Activated T-helper 1 cell treated with Interleukin-2 at 50 U/mL for 16 hours (primary cell): ENCODE measurements at places on chromosomes 11 and 22.

GRCh38 chr11:90766121-90766520 is 543.3 kb upstream of the CHORDC1 start:
- no peak for DNase-seq

DNA sequence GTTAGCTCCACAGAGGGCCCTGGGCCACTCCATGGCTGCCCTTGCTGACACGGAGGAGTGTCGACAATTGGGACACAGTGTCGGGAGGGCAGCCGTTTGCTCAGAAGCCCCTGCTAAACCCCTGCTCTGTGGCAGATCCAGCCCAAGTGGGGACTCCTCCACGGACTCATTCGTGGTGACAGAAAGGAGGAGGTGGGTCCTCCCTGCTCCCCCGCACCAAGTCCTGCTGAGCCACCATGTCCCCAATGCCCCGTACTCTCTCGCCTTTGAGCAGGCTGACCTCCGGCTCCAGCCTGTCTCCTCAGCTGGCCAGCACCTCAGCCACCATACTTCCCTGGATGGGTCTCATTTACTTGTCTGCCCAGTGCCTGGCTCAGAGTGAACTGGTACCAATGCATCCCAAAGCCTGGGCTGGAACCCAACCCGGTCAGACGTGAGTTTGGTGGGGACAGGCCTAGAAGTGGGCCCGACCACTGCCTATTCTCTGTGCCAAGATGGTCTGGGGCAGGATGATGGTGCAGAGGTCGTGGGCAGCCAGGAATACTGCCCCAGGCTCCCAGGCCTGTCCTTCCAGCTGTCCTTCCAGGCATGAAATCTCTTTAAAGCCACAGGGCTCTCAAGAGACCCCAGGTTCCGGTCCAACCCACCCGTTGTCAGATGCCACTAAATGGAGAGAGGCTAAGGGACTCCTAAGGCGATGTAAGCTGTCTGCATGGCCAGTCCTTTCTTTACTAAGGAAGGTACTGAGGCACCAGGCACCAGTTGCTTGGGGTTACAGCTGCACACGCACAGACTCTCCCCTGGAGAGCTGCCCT is 4.3 kb downstream of the CBX6 start:
- DNase-seq = no peak

GRCh38 chr11:61897387-61898246 is 6.3 kb upstream of the FADS3 start:
- DNase-seq = peak; percentile 58

DNA sequence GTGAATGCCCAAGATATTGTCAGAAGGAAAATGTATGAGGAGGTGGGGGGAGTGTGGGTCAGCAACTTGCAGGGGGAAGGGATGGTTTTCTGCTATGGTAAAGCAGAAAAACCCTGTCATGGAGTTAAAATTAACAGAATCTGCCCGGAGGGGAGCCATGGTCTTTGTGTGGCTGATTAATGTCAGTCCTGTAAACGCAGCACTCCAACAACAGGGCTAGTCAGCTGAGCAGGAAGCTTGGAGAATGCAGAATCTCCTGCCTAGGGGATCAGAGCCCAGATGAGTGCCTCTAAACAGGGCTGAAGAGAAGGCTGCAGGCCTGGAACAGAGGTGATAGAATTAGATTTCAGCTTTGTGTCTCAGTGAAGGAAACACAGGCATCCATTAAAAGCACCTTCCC is 140.9 kb upstream of the MTNR1B start:
- no peak for DNase-seq

- no peak for DNase-seq
Measured at GRCh38 chr22:42797011-42797410, 60.1 kb downstream of the ARFGAP3 start.

GRCh38 chr11:83583757-83584366 is 297.7 kb upstream of the CCDC90B start:
- DNase-seq = no peak

DNA sequence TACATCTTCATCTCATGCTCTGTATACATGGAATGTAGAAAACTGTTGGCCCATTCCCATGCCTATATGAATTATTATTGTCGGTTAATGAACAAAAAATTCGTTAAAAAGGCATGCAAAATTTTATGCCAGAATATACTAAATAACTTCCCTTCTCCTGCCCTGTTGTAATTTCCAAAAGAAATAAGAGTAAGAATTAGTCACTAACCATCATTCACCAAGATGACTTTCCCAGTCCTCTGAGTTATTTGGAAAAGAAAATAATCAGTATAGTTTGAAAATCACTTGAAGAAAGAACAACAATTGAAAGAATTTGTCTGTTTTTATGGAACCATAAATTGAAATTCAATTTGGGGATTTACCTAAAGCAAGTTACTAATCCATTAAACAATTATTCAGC is 1149.1 kb upstream of the RAG2 start:
- DNase-seq = no peak

DNA sequence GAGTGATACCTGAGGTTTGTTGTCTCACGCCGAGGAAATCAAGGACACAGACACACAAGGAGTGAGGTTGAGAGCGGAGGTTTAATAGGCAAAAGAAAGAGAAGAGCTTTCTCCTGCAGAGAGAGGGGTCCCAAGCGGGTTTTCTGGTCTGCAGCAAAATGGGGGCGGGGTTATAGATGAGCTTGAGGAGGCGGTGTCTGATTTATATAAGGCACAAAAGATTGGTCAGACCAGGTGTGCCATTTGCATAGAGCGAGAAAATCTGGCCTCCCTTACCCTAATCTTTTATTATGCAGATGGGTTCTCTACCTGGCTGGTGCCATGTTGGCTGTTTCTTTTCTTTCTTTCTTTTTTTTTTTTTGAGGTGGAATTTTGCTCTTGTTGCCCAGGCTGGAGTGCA is 11.8 kb downstream of the C11orf96 start:
- DNase-seq = no peak

- no peak for DNase-seq
Measured at GRCh38 chr11:16204261-16204660, 152.1 kb downstream of the SOX6 start.

DNA sequence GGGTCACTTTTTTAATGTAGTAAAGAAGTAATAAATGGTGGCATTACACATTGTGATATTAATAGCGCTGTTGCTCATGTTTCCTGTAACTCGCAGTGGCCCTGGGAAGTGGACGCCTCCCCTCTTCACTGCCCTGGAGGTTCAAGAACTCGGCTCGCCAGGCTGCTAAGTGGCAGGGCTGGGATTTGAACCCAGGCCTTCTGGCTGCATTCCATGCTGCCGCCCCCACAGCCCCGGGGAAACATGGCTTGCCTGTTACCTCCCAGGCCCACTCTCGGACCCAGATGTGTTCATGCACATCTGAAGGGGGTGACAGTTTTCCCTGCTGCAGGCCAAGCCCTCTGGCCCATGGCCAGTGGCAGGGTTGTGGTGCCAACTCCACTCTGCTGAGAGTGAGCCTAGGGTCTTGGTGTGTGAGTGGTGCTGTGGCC is 25.0 kb upstream of the MGAT3 start:
- DNase-seq = no peak

GRCh38 chr11:89125298-89125697 is 52.4 kb upstream of the TYR start:
- DNase-seq = no peak

- no peak for DNase-seq
Measured at GRCh38 chr11:10502065-10502680, 38.8 kb downstream of the RNF141 start.

DNA sequence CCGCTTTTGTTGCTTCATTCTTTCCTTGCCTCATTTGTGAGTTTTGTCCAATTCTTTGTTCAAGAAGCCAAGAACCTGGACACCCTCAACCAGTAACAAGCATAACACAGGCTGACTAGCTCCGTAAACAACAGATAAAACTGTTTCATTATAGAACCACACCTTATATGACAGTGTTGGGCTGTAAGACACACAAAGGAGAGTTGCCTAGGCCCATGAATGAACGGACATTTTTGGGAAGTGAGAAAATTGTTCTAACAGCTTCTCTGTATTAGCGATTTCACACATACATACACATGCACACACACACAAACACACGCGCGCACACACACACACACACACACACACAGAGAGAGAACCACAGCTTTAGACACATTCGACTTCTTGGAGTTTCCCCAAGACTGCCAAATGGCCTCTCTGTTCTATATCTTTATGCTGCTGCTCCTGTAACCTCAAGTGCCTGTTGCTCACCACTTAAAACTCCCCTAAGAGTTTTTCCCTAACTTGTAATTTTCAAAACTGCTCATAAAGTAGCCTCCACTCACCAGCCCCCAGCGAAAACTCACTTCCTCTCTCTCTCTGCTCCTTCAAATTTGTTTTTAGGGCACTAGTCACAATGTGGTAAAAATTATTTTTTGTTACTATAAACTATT is 35.9 kb downstream of the CTSC start:
- DNase-seq = no peak

- DNase-seq = no peak
Measured at GRCh38 chr11:46901156-46901555, 17.2 kb downstream of the LRP4 start.

- DNase-seq = no peak
Measured at GRCh38 chr11:58926695-58927094, 12.6 kb upstream of the GLYATL1 start.

DNA sequence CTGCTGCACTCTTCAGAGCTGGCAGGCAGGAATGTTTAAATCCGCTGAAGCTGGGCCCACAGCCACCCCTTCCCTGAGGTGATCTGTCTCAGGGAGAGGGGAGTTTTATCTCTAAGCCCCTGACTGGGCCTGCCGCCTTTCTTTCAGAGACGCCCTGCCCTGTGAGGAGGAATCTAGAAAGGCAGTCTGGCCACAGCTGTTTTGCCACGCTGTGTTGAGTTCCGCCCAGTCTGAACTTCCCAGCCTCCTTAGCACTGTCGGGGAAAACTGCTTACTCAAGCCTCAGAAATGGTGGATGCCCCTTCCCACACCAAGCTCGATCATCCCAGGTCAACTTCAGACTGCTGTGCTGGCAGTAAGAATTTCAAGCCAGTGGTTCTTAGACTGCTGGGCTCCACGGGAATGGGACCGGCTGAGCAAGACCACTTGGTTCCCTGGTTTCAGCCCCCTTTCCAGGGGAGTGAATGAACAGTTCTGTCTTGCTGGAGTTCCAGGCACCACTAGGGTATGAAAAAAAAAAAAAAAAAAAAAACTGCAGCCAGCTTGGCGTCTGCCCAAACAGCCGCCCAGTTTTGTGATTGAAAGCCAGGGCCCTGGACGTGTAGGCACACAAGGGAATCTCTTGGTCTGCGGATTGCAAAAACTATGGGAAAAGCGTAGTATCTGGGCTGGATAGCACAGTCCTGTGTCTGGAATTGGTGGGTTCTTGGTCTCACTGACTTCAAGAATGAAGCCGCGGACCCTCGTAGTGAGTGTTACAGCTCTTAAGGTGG is 127.4 kb downstream of the SPON1 start:
- DNase-seq = no peak

GRCh38 chr22:44147008-44147645 is 33.6 kb upstream of the PARVG start:
- DNase-seq = no peak

DNA sequence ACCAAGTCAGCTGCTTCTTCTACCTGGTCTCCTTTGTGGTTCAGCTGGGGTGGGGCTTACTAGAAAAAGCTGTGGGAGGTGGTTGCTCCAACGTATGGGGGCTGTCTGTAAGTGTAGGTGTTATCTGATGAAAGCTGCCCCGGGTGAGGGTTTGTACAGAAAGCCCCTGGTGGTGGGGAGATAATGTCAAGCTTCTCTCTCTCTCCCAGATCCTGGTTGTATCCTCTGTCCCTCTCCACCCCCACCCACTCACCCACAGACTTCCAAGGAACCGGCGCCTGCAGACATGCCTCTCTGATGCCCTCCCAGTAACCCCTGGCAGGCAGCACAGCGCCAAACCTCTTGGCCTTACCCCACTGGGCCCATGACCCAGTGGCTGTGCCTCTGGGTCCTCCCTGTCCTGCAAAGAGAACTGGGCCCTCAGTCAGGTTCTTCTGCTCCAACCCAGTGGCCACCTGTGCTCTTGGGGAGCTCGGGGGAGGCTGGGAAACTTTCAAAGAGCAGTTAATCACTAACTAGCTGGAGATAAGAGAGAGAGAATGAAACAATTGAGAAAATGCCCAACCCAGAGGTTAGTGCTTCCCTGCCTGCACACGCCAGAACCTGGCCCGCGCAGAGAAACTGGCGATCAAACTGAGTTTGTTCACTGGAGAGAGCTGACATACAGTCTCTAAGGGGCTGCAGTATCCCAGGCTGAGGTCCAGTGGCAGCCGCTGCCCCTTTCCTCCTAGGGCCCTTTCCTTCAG is 20.4 kb upstream of the EHF start:
- no peak for DNase-seq

DNA sequence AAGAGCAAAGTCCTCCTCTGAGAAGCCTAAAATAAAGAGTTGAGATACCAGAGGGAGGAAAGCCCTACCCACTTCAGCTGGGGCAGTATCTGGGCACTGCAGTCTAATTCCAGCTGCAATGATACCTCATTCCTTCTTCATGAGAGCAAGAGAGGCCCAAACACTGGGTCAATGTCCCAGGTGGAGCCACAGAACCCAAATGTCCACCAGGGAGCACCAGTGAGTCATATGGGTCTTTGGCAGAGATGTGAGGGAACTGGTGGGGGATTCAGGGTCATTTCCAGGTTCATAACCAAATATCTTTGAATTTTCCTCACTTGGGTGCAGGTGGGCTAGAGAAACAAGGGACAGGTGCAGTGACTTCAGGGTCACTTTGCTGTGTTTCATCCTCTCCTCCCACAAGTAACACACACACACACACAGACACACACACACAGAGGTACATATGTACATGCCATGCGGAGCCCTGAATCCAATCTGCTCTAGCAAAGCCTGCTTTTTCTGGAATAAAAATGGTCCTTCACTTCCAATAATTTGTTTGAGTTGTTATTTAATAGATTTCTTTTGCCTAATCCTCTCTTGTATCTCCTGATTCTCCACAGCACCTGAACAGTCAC is 585.4 kb downstream of the SOX6 start:
- DNase-seq = no peak

GRCh38 chr11:73158356-73159051 is 16.4 kb upstream of the FCHSD2 start:
- no peak for DNase-seq

- DNase-seq = no peak
Measured at GRCh38 chr11:109729761-109730160, 307.8 kb downstream of the C11orf87 start.

DNA sequence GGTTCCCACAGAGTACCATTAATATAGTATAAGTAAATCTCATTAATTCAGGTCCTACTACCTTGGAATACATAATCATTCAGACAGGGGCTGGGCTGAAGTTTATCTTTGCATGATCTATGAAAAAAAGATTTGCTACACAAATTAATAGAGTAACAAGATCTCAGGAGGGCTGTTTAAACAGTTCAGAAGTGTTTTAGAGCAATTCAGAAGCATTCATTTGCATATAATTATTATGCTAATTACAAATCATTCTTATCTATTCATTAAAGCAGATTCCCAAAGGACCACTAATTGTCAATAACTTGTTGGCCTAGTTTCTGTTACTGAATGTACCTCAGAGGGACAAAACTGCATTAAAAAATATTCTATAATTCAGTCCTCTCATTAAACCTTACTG is 40.5 kb downstream of the PITPNB start:
- no peak for DNase-seq

DNA sequence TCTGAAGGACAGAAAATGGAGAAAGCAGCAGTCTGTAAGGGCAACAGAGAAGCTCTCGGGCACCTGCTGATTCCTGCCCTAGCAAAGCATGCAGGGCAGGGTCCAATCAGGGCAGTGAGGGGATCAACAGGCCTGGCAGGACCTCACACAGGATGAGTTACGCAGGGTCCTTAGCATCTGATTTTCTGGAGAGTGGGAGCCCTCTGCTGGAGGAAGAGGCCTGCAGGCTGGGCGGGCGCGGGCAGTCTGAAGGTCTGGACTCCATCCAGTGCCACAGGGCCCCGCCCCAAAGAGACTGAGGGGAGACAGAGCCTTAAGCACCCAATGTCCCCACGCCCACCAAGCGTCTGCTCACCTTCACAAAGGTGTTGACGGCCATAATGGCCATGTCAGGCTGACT is 28.9 kb downstream of the AP1B1 start:
- no peak for DNase-seq
